ENCODE measurements at places on chromosomes 16 and 17.

- DNase-seq = no peak
Observed at GRCh38 chr16:85527042-85527766, 85.9 kb upstream of the GSE1 start.

DNA sequence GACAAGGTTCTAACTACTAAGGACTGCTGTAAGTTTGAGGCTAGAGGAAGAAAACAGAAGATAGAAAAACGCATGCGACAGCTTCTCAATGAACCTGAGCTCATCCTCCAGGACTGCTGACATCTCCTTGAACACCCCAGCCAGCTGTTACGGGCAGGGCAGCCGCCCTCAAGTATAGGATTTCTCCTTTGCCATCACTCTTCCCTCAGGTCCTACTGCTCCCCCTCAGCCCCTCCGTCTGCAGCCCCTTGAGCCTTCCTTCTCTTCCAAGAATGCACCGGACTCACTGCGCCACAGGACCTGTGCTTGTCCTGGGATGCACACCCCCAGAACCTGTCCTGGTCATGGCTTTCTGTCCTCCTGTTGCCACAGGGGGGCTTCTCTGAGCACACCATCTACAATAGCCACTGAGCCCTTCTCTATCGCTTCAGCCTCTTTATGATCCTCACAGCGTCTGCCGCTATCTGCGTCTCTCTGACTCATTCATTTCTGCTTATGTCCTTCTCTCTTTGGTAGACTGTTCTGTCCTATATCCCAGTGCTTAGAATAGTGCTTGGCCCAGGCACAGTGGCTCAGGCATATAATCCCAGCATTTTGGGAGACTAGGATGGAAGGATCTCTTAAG, 15.7 kb upstream of the XYLT2 start:
- no peak for DNase-seq

- no peak for DNase-seq
Observed at GRCh38 chr17:32947736-32948135, 19.8 kb downstream of the TMEM98 start.

GRCh38 chr17:63611354-63611753, 10.7 kb downstream of the TACO1 start:
- no peak for DNase-seq

- no peak for DNase-seq
Observed at GRCh38 chr17:6065351-6065750, 4.8 kb upstream of the WSCD1 start.

DNA sequence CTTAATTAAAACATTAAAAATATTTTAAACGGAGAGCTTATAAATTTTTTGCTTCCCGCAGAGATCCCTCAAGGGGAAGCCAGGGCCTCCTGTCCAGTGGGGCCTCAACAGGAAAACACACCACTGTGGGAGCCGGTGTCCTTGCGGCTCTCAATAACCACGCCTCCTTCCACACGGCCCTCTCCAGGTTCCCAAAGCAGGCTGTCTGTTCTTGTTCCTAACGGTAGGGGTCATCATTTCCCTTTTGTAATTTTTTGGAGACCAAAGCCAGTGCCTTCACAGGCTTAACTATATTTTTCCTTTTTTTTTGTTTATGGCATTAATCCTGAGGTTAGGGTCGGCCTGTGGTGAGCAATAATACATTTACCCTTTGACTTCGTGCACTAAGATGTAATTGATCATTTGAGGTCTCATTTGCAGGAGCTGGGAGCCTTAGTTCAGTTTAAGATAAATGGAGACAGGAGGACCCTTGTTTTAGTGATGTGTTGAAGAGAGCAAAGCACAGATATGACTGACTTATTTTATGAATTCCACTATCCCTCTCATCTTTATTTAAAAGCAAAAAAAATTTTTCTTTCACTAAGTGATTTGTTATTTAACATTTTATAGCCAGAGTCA, 77.5 kb upstream of the N4BP1 start:
- DNase-seq = peak; percentile 50

DNA sequence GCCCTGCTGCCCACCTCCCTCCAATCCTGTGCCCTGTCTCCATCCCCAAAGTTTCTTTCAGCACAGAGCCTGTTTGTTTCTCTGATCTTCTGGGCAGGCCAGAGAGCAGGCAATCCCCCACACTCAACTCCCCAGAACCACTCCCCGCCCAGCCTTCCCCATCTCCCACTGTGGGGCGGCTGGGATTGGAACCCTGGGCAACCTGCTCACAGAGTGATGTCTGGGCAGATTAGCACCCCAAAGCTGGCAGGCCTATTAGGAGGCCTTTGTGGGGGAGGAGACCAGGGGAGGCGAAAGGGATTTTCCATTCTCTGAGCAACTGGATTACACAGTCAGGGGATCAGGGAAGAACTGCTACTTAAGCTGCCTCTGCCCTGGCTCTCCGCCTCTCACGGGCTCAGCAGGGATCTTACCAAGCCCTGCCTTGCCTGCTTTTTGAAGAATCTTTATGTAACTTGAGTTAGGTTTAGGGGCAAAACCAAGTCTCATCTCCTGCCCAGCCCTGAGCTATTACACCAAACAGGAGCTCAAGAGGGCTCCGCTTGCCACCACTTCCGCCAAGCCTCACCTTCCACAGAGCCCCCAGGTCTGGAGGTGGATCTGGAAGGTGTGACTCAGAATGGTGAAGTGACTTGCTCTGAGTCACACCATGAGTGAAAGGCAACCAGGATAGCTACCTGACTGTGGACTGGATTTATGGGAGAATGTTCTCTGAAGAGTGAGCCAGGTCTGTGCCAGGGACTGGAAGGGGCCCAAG, 16.0 kb upstream of the LHX1 start:
- DNase-seq = no peak

- no peak for DNase-seq
Observed at GRCh38 chr17:76532072-76532651, 5.3 kb downstream of the CYGB start.

- DNase-seq = no peak
Observed at GRCh38 chr16:12184419-12184917, 207.9 kb downstream of the SNX29 start.

GRCh38 chr16:29784901-29785500, 5.5 kb upstream of the KIF22 start:
- peak; percentile 12 for DNase-seq

- DNase-seq = no peak
Observed at GRCh38 chr17:27453471-27453870, 2.8 kb upstream of the KSR1 start.

DNA sequence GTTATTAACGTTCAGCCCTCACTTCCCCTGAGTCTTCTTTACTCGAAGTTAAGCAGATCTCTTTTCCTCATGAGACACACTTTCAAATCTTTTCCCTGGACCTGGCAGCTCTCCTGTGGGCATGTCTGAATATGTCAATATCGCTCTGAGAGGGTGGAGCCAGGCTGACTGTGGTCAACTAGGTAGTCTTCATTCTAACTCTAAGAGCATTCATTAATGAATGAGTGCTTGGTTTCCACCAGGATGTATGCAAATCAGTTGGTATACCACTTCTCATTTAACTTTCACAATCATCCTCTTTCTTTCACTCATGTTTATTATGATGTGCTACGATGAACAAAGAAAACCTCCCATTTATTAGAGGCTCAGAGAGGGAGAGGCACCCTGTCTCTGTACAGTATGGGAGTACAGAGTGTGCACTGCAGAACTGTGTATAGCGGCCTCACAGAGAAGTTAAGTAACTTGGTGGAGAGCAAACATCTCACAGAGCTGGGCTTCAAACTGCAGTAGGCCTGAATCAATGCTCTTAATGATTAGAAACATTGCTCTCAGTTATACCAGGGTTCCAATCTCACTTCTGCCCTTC, 39.9 kb downstream of the OTOA start:
- no peak for DNase-seq

- DNase-seq = no peak
Observed at GRCh38 chr17:82915010-82915756, 75.4 kb upstream of the ZNF750 start.

DNA sequence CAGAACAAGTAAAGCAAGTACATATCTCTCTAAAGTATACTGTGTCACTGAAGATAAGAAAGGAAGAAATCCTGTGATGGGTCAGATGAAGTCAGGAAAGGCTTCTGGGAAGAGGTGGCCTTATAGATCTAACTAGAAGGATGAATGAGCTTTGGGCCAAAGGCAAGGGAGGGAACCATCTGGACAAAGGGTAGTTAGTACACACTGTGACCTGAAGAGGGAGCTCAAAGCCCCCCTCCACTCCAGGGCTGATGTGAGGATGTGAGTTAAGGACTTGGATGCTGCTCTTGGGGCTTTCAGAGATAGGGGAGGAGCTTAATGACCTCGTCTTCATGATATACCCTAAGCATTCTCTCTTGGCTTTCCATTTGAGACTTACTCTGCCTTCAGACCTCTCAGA, 185.3 kb upstream of the CACNG3 start:
- no peak for DNase-seq

DNA sequence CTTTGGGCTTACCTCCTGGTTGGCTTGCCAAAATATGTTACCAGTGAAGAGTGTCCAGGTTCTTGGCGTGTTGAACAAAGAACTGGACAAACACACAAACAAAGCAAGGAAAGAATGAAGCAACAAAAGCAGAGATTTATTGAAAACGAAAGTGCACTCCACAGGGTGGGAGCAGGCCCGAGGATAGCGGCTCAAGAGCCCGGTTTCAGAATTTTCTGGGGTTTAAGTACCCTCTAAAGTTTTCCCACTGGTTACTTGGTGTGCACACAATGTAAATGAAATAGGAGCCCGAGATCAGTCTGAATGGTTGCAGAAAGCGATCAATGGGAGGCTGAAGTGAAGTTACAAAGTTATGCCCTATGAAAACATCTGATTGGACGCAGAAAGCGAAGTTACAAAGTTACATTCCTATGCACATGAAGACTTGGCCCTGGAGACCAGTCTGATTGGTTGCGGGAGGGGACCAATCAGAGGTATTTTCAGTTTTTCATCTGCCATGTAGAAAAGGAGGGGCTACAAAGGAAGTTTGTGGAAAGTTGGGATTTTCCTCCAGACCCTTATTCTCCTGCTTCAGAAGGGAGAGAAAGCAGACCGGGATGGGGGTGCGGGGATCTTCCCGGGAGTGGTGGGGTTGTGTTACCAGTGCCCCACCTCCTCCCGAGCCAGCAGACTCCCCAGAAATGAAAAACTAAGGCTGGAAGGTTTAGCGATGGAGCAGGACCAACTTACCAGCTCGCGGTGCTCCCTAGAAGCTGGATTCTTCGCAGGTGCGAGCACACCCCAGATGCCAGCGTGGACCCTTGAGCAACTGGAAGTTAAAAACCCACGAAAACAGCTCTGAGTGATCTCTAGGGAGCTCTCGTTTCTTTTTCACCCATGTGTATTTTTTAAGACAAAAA, at the start of gene SLFN12:
TSS of gene SLFN12 (minus strand) at position 325 of the 899 bp plus-strand sequence. CDS start 9,472 bp downstream, outside the sequence.
- DNase-seq = peak; percentile 90

GRCh38 chr17:48270899-48271298, 159.1 kb downstream of the SKAP1 start:
- no peak for DNase-seq

- no peak for DNase-seq
Observed at GRCh38 chr16:56513972-56514371, 5.9 kb downstream of the BBS2 start.

- no peak for DNase-seq
Observed at GRCh38 chr17:44360826-44361225, 2.8 kb downstream of the FAM171A2 start.

- no peak for DNase-seq
Observed at GRCh38 chr16:89038811-89039735, 54.6 kb upstream of the ACSF3 start.

DNA sequence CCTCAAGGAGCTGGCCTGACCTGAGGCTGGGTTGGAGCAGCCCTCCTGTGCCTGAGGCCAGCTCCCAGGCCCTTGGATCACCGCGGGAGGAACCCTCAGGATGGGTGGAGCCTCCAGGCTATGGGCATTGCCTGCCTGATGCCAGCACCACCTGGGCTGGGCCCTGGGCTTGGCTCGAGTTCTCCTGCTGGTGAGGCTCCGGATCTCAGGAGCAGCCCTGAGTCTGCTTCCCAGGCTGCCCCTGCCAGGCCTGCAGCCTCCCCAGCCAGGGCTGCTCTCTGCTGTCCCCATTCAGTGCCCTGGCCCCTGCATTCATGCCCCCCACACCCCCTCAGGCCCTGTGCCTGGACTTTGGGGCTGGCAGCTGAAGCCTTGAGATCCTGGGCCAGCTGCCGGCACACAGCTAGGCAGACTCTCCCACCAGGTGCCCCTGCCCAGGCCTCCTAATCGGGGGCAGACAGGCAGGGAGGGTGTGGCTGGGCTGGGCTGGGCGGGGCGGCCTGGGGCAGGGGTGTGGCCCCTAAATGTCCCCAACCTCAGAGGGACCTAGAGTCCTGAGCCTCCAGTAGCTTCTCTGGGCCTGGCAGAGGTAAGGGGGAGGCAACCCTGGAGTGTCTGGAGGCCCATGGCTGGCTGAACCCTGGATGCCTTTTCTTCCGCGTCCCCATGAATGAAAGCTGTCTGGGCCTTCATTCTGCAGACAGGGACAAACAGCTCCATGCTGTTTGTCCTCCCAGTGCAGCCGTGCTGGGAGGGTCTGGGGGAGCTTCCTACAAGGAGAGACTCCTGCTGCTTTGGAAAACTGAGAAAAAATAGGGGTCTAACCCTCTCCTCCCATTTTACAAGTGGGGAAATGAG, 1.1 kb upstream of the PIGQ start:
- no peak for DNase-seq

DNA sequence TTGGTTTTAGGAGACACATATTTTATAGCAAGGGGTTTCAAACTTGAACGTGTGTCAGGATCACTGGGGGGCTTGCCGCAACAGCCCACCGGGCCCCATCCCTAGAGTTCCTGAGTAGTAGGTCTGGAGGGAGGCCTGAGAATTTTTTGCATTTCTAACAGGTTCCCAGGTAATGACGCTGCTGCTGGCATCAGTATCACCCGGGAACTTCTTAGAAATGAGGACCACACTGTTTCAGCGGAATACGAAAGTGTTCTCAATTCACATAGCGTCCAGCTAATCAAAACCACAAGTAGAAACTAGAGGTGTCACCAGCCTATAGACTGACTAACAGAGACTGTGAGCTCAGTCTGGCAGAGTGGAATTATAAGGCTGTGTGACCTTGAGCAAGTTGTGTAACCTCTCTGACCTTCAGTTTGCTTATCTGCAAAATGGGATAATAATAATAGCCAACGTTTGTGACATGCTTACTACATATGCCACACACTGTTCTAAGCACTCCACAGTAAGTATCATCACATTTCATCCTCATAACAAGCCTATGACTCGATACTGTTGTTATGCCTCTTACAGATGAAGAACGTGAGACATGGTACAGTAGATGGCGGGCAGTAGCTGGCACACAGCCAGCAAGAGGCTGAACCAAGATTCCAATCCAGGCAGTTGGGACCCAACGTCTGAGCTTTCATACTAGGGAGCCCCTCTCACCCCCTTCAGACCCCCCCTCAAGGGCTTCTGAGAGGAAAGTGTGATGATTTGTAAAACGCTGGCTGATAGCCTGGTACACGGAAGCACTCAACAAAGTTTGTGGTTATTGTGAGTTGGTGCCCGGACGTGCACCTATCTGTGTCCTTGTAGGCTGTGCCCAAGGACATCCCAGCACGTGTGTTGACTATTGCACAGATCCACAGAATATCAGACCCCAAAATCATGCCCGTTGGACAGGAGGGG, 4.6 kb upstream of the ICAM2 start:
- DNase-seq = no peak

DNA sequence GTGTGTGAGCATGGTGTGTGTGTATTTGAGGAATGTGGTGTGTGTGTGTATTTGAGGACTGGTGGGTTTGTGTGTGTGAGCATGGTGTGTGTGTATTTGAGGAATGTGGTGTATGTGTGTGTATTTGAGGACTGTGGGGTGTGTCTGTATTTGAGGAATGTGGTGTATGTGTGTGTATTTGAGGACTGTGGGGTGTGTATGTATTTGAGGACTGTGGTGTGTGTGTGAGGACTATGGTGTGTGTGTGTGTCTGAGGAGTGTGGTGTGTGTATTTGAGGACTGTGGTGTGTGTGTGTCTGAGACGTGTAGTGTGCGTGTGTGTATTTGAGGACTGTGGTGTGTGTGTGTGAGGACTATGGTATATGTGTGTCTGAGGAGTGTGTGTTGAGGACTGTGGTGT, 18.0 kb upstream of the CACNG1 start:
- DNase-seq = no peak
